ENCODE measurements at places on chromosomes 12 and 14.
A peak's percentile ranks its signal among the peaks of the same experiment; 100 is the strongest.

DNA sequence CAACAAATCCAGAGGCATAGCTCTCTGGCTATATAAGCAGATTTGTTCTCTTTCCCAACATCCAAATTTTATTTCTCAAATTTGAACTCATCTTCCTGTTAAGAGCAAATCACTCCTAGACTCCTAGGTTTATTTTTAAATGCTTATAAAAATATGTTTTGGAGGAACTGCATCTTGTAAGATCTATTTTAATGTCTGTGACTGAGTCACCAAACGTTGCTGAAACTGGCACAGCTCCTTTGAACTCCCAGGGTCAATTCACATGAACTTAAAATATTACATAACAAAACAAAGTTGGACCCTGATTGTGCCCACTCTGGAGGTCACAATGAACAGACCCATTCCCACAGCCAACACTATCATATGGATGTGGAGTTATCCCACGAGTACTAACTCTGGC is 23.9 kb downstream of the ANAPC7 start:
- no peak for DNase-seq

DNA sequence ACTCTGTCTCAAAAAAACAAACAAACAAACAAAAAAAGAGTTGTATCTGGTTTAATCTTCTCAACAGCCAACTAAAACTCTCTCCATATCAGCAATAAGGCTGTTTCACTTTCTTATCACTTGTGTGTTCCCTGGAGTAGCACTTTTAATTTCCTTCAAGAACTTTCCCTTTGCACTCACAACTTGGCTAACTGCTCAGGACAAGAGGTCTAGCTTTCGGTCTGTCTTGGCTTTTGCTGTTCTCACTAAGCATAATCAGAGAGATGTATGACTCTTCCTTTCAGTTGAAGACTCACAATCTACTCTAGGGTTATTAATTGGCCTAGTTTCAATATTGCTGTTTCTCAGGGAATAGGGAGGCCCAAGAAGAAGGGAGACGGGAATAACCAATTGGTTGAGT is 12.3 kb downstream of the NEMP1 start:
- DNase-seq: no peak

DNA sequence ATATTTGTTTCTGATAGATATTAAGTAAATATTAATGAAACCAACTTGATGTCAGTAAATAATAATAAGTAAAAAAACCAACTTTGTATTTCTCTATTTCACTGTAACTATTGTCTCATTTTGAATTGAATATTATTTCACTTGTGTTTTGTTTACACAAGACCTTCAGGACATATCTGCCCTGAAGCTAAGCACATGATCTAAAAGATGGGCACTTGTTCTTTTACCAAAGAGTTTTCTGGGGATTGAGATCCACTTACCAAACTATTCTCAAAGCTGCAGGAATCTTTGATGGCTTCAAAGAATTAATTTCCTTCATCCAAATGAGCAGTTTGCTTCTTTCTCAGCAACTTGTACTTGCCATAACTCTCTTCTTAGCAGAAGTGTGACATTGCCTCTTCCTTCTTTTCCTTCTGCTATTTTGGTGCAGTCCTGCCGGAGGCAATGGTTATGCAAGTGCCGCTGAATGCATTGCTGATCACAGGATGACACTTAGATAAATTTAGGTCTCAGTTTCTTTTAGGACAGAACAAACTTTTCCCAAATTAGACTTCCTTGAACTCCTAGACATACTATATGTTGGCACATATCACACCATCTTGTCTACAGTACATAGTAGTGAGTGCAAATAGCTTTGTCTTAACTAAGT is 9.2 kb downstream of the FAR2 start:
- no peak for DNase-seq

DNA sequence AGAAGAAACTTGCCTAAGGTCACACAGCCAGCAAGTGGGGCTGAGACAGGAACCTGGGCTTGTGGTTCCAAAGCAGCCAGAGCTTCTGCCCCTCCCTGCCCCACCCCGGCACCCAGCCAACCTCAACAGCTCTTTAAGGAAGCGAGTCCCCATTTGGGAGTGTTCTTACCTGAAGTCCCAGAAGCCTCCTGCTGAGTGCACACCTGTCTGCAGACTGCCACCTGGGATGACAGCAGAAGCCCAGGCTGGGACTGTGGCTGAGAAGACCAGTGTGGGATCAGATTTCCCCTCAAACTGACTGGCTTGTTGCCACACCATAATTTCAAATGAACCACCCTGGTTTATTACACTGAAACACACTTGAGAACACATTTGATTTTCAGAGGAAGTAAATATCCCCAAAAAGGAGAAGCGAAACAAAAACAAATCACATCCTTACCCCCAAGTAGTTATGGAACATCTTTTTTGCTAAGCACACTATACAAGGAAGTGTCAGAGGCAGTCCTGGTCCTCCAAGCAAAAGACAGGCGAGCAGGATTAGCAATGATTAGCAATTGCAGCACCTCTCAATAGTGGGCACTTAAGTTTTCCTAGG is 6.3 kb upstream of the RIN3 start:
- DNase-seq: no peak

DNA sequence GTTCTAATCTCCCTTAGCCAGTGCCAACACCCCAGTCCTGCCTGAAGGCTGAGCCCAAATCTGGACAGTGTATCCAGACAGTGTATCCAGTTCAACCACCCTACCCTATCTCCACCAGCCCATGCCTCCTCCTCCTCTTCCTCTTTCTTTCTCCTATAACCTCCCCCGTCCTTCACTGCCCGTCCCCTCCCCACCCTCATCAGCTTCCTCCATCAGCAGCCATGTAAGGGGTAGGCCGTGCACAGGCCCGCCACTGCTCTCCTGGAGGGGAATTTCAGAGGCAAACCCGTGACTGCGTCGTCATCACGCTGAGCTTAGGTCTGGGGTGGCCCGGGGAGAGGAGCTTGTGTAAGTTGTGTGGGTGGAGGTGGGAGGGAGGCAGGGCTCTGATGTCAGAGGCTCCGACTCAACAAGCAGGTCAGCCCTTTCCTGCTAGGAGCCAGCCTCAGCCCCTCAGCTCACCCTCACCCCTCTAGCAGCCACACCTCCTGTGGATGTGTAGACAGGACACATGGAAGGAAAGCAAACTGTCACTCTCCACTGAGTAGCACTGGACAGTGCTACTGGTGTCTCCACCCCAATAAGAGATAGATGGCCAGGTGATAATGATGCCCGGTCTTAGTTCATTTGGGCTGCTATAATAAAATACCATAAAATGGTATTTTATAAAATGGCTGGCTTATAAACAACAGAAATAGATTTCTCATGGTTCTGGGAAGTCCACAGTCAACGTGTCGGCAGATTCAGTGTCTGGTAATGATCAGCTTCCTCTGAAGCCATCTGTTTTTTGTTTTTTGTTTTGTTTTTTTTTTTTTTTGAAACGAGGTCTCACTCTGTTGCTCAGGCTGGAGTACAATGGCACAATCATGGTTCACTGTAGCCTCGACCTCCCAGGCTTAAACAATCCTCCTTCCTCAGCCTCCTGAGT is 50.5 kb downstream of the IRF2BPL start:
- DNase-seq: peak; percentile 79

DNA sequence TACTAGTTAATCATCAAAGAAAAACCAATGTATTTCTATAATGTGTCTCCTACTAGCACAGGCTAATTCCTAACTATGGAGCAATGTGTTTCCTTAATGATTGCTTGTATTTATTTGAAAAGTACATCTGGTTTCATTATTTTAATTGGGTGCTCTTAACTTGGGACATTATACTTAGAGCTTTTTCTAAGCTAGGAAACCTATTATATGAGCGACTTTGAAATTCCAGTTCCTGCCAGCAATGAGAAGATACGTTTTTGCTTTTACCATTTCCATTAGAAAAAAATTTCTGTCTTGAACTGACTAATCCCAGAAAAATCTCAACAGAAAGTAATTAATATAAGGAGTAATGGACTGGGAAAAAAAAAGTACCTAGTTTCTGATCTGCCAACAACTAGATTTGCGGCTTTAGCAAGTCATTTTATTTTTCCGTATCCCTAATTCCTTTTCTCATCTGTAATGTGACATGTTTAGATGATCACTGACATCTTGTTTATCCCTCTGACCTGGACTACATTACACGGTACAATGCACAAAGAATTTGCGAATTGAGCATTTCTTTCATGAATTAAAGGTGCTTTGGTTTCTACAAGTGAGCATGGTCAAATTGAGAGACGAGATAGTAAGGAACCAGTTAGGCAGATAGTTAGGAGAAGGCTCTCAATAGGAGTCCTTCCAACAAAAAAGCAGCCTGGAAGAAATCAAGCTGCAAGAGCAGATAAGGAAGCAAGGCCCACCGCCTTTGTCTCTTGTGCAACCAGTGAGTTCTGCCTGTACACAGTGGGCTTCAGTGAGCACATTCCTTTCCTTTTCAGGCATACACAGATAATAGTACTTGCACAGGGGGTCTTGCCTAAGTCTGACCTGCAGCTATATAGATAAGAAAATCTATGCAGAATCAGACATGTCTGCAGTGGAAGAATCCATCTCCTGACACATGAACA is 1765.0 kb upstream of the FLRT2 start:
- no peak for DNase-seq

Data from stimulated activated CD4-positive, alpha-beta T cell treated with anti-CD3 and anti-CD28 coated beads, Interleukin-15, amount 100 ng/mL, for 1 hour (primary cell).